ENCODE measurements at places on chromosomes 11 and 22.

DNA sequence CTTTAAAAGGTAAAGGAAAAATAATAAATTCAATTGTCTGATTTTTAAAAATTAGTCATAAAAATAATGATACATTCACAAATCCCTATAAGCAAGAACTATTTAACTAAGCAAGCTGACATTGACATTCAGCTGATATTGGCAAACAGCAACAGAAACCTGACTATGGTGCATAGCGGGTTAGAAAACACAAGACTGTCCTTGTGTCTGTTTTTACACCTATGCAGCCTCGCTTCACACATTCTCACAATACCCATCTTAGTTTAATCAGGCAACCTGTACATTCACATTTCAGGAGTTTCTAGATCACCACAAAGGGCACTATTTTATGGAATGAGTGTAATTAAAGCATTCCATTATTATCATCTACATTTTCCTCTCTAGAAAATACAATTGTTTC, 737.1 kb downstream of the KCNA4 start:
- no peak for DNase-seq

GRCh38 chr11:43925932-43926505, 16.4 kb upstream of the C11orf96 start:
- no peak for DNase-seq

- no peak for DNase-seq
Measured at GRCh38 chr11:5700421-5701054, 10.9 kb downstream of the TRIM22 start.

DNA sequence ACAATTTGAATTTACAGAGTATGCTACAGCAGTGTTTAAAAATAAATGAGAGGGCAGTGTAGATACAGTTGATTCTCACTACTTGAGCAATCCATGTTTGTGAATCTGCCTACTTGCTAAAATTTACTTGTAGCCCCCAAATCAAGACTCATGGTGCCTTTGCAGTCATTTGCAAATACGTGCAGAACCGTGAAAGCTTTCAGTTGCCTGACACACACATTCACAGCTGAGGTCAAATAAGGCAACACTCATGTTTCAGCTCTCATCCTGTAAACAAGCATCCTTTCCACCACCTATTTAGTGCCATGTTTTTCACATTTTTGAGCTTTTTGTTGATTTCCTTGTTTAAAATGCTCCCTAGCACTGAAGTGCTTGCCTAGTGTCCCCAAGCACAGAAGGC, 32.5 kb upstream of the RASL10A start:
- no peak for DNase-seq

DNA sequence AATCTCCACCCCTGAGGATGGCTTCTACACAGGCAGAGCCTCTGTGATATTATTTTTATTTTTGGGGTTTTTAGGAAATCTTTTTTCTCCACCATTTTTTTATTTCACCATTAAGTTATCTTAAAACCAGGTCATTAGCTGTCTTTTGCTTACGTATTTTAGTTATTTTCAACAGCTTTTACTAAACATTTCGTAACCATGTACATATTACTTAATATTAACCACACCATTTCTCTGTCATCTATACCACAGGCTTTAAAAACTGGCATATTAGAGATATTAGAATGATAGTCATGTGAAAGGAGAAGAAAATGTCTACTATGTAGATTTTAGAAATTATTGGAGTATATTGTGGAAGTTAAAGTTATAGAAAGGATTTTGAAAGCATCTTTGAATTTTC, 37.4 kb downstream of the YAP1 start:
- no peak for DNase-seq
